Liver (tissue), 10 donors: ENCODE measurements at places on chromosomes 1 and 21. TPM values are rescaled to one million over a fixed set of nuclear protein-coding genes. Genes with fewer than 3 reads are reported as not detected.

DNA sequence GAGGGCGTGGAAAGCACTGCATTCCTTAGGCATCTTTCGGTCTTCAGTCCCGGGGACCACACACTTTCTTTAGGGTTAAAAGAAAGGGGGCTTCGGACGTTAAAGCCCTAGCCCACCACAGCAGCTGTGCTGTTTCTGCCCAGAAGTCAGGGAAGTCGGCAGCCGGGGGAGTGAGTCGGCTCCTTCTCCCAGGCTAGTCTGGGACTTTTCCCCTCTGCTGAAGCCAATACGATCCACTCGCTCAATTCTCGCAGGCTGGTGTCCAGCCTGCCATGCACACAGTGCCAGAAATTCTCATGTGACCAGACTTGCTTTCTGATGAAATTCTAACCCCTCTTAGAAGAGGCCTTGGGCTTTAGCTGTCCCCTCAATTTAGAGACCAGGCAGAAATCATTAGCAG is 67.7 kb downstream of the BCAR3 start:
- no peak for DNase-seq

DNA sequence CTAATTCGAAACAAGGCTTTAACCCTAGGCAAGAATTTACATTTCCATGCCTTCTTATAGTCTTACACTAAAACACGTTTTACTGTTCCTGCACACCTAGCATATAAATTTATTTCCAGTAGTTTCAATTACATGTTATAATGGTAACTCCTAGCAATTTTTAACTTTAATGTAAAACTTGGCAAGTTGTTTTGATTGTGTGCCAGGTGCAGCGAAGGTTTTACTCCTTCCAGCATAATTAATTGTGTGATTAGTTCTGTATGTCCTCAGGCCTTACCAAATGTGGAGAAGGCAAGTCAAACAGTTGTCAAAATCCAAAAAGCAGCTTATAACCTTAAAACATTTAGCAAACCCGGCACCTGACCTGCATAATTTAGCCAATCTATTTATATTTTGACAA is 114.8 kb downstream of the KCNK1 start:
- no peak for DNase-seq

DNA sequence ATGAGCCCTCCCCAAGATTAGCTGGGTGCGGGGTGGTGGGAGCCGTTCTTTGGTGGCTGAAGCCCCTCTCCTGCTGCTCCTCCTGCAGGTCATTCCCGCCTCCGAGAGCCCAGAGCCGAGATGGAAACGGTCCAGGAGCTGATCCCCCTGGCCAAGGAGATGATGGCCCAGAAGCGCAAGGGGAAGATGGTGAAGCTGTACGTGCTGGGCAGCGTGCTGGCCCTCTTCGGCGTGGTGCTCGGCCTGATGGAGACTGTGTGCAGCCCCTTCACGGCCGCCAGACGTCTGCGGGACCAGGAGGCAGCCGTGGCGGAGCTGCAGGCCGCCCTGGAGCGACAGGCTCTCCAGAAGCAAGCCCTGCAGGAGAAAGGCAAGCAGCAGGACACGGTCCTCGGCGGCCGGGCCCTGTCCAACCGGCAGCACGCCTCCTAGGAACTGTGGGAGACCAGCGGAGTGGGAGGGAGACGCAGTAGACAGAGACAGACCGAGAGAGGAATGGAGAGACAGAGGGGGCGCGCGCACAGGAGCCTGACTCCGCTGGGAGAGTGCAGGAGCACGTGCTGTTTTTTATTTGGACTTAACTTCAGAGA is 448 bp downstream of the G0S2 start:
- no peak for DNase-seq

DNA sequence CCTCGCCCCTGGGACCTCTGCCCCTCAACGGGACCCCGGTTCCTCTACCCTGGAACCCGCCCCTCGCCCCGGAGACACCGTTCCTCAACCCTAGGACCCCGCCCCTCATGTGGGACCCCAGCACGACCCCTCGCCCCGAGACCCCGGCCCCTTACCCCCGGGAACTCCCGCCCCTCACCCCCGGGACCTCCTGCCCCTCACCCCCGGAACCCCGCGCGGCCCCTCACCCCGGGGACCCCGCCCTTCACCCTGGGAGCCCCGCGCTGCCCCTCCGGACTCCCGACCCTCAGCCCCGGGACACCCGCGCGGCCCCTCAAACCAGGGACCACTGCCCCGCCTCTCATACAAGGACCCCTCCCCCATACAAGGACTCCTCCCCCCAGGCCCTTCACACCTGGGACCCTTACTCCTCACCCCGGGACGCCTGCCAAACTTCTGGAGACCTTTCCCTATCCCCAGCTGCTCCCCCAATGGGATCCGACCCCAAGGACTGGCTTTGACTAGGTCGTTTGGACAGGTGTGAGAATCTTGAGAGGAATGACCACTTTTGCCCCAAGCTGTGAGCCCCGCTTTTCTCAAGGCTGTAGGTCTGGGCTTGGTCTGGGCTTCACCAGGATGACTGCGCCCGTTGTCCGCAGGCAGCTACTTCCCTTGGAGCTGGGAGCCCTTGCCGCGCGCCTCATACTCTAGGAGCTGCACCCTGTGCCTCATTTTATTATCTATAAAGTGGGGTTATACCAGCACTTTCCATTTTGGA is 843 bp downstream of the DIP2A start:
- DNase-seq: no peak

DNA sequence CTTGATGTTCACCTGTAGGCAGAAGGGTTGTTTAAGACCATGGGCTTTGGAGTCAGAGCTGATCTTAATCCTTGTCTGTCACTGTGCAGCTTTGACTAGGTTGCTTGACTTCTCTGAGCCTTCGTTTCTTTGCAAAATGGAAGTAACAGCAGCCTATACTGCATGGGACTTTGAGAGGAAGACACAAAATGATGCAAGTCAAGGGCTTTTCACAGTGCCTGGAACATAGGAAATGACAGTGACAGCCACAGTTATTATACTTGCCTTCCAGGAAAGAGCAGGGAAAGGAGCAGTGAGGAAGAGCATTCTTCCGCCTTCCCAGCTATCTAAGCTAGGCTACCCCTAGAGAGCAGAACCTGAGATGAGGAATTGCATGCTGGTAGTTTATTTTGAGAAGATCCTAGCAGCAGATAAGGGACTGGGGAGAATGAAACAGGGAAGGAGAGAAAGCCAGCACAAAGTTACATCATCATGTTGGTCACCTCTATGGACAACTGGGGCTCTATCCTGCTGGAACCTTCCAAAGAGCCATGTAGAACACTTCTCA is 3.1 kb downstream of the CSF3R start:
- DNase-seq: no peak

GRCh38 chr1:103365860-103366569 is 159.5 kb upstream of the RNPC3 start:
- no peak for DNase-seq

LORICRIN gene
- not detected for total RNA-seq

GRCh38 chr1:220113136-220113695 is 19.3 kb downstream of the IARS2 start:
- no peak for DNase-seq

DNA sequence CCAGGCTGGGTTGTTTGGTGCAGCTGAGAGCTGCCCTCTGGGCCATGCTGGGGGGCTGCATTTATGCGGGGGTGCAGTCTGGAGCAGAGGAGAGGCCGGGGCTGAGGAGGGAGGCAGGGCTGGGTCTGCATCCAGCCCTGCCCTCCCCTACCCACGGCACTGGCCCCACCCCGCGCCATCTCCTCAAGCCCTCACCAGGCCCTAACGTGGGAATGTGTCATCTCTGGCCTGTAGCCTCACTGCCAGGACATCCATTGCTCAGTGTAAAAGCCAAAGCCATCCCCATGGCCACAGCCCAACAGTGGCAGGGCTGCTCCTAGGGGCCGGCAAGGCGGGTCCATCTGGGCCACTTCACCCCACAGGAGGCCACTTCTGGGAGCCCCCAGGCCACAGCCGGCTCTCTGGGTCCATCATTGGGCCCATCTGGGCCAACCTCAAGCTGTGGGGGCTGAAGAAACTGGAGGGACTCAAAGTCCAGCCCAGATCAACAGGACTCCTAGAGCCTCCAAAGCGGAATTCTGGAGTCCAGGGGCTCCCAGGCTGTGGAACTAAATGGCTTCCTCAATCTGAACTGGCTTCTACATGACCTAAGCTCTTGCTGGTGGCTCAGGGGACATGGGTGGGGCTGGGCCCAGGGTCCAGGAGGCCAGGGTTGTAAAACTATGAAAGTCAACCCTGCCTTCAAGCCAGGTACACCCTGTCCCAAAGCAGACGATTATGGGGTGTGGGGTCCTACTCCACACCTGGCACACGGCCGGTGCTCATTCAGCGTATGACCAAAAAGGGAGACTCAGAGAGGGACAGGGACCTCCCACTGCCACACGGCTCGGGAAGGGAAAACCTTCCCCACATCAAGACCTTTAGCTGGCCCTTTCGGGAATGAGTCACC is 32.6 kb downstream of the RUNX3 start:
- DNase-seq: no peak

DNA sequence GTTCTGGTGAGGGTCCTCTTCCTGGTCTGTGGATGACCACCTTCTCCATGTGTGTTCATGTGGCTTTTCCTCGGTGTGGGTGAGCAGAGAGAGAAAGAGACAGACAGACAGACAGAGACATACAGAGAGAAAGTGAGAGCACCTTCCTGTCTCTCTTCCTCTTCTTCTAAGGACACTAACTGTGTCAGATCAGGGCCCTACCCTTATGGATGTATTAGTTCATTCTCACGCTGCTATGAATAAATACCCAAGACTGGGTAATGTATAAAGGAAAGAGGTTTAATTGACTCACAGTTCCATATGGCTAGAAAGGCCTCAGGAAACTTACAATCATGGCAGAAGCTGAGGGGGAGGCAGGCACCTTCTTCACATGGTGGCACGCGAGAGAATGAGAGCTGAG is 131.5 kb upstream of the ZNF648 start:
- DNase-seq: no peak

DNA sequence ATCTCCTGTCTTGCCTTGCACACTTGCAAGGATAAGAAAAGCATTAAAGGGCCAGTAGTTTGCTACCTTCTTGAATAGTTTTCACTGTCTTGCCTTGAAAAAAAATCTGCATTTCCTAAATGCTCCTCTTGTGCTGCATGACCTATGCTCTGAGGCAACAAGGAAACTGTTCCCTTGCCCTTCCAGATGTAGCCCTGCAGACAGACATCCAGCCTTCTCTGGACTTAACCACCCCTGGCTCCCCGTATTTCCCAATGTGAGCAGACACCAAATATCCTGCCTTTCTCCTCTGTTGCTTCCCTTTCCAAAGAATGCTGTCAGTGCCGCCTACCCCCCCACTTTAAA is 177.6 kb downstream of the GABPA start:
- no peak for DNase-seq

GRCh38 chr1:214429951-214430770 is 121.2 kb downstream of the PTPN14 start:
- DNase-seq: no peak

- DNase-seq: no peak
Observed at GRCh38 chr1:41917835-41918449, 780 bp downstream of the HIVEP3 start.

GRCh38 chr1:86798608-86799291 is 94.4 kb downstream of the SH3GLB1 start:
- no peak for DNase-seq

DNA sequence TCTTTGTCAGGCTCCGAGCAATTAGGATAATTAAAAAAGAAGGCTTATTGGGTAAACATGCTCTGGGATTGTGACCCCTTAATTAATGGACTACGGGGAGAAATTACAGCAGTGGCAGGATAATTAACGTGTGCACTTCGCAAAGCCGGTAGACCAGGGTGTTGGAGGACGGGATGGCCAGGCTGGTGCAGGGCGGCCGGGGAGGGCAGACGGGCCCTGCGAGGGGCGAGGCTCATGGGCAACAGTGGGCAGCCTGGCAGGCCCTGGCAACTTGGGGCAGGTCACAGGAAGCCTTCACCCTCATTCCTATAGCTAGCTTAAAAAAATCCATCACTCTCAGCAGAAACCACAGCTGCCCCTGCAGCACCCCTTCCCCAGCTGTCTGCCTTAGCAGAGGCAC is 186.2 kb upstream of the ARHGEF16 start:
- no peak for DNase-seq

LRRC71 gene
- total RNA-seq: not detected

FAM151A gene
- total RNA-seq: 25.1 TPM

GRCh38 chr1:173355281-173356031 is 121.7 kb upstream of the PRDX6 start:
- DNase-seq: no peak

KCNK1 gene
- total RNA-seq: 3.3 TPM

KIF21B gene
- 1.6 TPM for total RNA-seq

DNA sequence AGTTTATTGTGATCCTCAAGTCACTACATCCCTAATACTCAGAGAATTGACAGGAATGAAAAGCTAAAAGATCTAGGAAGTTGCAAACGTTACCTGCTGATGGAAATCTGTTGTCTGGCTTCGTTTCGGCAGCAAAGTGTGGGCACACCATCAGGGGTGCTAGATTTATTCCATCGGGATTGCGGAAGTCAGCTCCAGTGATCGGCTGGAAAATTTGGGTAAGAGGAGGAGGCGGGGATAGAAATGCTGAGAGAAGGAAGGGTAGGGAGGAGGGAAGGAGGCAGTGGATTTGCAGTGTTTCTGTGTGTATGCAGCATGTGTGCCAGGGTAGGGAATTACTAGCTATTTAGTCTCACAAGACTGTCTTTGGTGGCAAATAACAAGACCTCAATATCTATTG is at the start of gene CTSK:
TSS of gene CTSK (minus strand) at position 140 of the 400 bp plus-strand sequence. CDS start 1,455 bp downstream, outside the sequence.
- DNase-seq: no peak

DNA sequence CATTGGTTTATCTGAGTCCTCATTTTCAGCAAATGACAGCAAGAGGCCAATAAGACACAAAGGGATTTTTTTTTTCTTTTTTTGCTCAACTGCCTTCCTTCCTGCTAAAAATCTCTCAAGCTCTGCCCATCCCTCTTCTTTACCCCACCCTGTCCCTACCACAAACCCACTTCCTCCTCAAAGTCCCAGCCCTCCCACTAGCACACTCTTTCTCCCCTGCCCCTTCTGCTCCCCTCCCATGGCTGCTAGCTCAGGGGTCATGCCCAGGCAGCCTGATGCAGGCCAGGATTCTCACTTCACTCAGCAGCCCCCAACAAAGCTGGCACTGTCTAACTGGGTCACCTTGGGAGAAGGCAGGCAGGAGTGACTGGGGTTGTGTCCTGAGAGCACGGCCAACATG is 28.8 kb upstream of the PPP2R5A start:
- DNase-seq: no peak

MXRA8 gene
- 5.3 TPM for total RNA-seq

DNA sequence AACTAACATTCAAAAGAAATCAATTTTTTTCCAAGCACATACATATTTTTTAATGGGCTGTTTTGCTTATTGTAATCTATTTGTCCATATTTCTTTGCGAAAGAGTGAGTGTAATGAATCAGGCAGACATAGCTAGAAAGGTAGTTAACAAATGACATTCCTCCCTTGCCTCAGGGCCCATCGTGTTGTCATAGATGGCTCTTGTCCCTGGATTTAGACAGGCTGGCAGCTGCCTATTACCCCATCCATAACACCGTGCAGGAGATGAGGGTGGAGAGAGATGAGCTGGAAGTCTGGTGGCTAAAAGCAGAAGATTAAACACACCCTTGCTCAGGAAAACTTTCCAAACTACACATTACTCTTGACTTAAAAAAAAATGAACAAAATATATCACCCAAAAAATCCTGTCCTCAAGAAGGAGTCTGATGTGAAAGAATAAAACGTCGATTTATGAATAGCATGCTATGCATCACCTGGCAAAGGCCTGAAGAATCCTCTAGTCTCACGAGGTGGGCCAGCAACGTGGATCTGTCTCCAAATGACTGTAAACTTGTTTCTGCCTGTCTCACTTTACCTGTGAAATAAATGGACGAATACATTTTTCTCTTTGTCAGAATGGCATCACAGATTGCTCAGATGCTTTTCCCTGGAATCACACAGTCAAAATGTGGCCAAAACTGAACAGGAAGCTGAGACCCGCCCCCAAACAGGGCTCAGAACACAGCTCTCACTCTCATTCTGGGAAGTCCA is 55.7 kb downstream of the C21orf91 start:
- no peak for DNase-seq

MYCL gene
- total RNA-seq: 6.6 TPM

SYF2 gene
- 13.0 TPM for total RNA-seq

DNAI4 gene
- 1.3 TPM for total RNA-seq
